ENCODE measurements at places on chromosomes 6 and 20.

- DNase-seq = no peak
Observed at GRCh38 chr6:1739680-1740079, 130.0 kb downstream of the FOXC1 start.

- DNase-seq = no peak
Observed at GRCh38 chr6:36649701-36650484, 28.6 kb upstream of the CDKN1A start.

DNA sequence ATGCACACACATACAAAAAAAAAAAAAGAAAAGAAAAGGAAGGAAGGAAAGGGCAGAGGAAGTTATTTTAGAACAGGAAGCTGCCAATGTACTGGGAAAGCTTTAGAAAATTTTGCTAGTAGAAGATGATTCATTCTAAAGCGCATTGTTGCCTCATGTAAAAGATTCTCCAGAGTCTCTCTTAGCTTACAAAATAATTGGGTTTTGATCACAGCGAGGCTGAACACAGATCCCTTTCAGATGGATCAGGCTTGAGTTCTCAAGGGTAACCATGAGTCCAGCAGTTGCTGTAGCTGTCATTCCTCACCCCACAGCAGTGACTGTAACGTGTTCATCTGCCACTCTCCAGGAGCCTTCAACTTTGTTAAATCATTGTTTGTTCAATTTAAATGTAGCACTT, 81.9 kb downstream of the PHACTR2 start:
- no peak for DNase-seq

DNA sequence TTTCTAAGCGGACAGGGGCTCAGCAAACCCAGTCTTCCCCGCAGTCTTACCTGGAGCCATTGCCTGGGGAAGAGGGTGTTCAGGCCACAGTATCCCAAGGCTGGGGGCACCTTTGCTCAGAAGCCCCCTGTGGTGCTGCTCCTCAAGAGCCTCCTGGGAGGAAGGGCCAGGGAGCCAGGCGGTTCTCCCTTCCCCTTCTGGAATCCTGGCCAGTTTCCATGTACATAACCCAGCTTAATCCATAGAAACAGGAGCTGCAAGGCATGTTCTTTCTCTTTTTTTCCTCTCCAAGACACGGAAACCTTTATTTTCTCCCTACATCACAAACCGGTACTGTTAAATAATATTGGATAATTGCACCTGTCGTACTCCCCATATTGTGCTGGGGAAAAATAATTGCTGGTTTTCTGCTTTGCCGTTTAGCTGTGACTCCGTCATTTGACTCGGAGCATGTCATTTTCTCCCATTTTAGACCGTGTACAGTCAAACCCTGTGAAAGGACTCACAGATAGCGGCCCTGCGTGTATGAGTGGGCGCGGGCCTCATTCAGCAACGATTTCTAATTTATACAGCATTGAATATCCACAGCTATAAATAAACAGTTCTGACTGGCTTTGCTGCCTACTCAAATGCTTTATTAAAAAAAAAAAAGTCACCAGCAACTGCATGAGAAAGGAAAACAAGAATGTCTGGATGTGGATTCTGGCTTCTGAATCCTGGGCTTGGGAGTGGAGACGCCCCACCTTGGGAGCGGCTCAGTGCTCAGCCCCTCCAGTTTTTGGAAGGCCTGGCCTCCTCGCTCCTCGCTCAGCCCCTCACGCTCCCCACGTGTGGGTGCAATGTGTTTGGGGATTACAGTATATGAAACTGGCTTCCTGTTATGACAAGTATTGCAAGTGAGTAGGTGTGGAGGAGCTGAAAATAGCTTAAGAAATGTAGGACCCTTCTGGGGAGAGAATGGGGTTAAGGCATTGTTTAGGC, 67.3 kb downstream of the ADTRP start:
- DNase-seq = peak; percentile 81

DNA sequence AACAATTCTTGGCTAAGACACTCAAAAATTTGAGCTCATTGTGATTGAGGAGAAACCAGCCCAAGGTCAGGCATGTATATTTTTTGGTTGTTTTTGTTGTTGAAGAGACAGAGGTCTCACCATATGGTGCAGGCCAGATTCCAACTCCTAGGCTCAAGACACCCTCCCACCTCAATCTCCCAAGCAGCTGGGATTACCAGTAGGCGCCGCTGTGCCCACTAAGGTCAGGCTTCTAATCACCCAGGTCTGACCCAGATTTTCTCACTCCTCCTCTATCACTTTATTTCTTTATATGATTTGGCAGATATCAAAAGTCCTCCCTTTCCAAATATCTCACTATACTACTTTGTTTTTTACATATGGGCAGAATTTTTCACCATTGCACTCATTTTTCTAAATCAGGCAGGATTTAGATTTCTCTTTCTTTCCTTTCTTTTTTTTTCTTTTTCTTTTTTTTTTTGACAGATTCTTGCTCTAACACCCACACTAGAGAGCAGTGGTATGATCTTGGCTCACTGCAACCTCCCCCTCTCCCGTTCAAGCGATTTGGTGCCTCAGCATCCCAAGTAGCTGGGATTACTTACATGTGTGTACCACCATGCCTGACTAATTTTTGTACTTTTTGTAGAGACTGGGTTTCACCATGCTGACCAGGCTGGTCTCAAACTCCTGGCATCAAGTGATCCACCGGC, 1.7 kb upstream of the C6orf141 start:
- DNase-seq = no peak

GRCh38 chr6:2998998-2999617, 586 bp upstream of the NQO2 start:
- DNase-seq = no peak

- no peak for DNase-seq
Observed at GRCh38 chr6:16295471-16295870, 57.1 kb downstream of the GMPR start.

DNA sequence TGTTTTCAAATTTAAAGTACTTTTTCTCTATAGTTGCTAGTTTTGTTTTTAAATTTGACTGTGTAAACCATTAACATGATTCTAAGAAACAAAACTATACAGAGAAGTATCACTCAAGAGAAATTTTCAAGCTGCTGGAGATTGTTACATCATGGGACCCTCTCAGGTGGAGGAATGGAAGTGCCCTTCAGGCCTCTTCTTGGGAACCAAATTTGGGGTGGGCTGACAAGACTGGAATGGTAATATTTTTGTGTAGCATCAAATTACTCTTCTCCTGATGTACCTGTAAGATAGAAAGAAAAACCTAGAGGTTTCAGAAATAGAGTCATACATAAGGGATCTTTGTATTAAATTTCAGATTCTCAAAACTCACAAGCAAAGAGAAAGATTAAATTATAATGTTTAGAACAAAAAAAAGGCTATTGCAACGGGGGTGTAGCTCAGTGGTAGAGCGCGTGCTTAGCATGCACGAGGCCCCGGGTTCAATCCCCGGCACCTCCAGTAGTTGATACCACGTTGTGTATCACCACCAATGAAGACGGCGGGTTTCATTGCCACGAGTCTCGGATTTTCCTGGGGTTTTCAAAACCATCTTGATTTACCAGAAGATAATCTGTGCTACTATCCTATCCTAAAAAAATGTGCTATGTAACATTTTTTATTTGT, 193.7 kb downstream of the GPX5 start:
- peak; percentile 33 for DNase-seq

GRCh38 chr6:143531720-143532499, 20.4 kb upstream of the FUCA2 start:
- DNase-seq = no peak

- DNase-seq = no peak
Observed at GRCh38 chr6:42239736-42240375, 22.2 kb upstream of the MRPS10 start.

DNA sequence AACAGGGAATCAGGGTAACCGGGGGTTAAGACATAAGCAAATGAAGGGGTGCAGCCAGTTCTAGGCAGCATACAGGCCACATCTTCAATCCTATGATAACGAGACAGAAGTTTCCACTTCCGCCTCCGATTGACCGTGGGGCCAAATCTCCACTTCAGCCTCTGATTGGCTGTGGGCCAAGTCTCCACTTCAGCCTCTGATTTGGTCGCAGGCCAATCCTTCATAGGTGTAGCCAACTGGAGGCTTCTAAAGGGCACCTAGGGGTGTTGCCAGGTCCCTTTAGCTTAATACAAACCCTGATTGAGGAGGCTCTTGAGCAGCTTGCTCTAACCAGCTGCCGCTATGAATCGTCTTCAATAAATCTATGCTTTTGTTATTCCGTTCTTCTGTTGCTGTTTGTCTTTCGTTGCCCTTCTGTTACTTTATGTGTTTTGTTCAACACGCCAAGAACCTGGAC, 2.1 kb upstream of the ERGIC3 start:
- DNase-seq = no peak

DNA sequence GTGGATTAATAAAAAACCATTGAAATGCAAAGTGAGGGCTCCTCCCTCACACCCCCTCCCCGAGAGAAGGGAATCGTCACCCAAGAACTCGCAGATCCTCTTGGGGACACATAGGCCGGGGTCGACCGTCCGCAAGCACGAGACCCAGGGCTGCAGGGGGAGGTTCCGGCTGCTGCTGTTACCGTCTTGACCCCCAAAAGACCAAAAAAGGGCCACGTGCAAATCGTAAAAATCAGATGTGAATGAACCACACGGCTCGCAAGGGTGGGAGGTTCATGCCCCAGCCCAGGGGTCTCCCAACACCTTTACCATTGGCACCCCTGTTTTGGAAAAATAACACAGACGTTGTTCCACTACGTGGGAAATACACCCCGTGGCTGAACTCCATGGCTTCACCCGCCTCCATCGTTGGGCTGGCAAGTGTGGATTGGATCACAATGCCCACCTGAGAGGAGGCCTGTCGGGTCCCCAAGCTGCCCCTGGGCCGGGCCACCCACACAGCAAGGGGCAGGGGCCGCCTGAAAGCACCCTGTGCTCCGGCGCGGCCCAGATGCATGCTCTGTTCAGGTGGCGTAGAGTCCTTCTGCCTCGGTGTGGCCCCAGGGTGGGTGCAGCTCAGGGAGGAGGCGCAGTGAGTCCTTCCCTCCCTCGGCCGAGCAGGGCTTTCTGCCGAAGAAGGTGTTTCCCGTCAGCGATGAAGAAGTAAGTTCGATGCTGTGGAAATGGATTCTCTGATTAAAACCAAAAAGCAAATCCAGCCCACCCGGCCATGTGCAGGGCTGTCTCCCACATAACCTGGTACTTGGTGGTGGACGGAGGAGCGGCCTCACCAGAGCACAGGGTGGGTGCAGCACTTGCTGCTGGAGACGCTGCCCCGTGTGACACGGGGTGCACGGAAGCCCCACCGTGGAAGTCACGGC, 85.0 kb downstream of the YTHDF1 start:
- DNase-seq = no peak

- DNase-seq = no peak
Observed at GRCh38 chr20:30500829-30501440, 756.5 kb upstream of the DEFB115 start.

GRCh38 chr20:47854687-47855212, 69.5 kb upstream of the SULF2 start:
- DNase-seq = no peak

- DNase-seq = no peak
Observed at GRCh38 chr20:45918779-45919537, 7.0 kb upstream of the PLTP start.

- DNase-seq = no peak
Observed at GRCh38 chr6:108549741-108550140, 11.0 kb upstream of the FOXO3 start.

DNA sequence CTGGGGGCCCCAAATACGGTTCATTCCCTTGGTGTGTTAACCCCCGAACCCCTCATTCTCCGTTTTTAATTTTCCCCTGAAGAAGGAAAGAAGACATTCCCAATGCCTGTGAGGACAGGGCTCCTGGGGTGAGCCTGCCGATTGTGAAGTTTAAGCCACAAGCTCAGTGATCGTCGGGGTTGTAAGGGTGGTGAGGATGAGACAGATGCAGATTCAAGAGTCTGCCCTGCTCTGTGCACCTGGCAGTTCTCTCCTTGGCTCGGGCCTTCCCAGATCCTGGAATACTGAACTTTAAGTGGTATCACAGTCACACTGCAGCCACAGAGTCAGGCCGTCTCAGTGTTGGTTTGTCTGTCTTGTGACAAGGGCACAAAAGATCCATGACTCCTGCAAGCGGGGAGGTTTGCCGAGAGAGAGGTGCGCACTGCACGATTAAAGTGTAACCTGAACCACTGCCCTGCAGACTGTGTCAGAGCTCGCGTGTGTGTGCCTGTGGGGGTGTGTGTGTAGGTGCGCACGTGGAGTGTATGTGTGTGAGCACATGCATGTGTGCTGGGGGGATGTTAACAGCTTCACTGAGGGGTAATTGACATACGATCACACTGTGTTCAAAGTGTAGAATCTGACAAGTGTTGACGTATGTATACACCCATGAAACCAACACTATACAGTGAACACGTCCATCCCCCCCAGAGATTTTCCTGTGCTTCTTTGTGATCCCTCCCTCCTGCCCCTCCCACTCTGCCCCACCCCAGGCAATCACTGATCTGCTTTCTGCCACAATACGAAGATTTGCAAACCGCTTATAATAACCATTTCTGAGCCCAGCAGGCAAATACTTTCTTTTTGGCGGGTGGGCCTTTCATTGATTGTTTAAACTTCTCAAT, 38.9 kb downstream of the RPP40 start:
- DNase-seq = no peak

DNA sequence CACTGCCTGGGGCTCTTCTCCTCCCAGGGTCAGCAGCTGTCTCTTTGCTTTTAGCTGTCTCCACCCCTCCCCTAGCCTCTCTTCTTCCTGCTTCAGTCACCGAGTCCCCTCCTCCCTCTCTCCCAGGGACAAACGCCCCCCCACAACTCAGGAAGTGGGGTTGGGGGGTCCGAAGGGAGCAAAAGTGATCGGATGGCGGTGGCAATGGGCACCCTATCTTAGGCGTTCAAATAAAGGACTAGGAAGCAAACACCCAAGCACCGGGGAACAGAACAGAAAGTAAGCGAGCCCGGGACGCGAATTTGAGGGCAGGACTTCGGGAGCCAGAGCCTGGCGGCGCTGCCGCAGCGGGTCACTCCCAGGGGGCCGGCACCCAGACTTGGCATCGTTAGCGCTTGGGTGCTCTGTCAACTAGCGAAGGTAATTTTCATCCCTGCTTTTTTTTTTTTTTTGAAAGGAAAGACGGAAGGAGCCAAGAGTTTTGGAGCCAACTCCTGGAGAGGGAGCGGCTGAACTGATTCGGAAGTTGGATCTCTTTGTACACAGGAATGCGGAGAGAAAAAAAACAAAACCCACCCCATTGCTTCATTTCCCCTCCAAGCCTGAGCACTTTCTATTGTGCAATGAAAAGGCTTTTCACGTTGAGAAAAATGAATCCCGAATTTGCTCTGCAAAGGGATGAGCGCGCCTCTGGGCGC, 815 bp upstream of the ITPR3 start:
- DNase-seq = peak; percentile 32
